ENCODE measurements at places on chromosomes 1 and 21. TPM values are rescaled to one million over a fixed set of nuclear protein-coding genes. Genes with fewer than 3 reads are reported as not detected.

Gene IGSF5
- not detected for total RNA-seq

Gene BCAN
- total RNA-seq, result 10.3 TPM

Gene SLC44A3
- total RNA-seq, result 129 TPM

Gene NTMT2
- total RNA-seq, result not detected

Gene S100A16
- total RNA-seq, result 1.1 TPM

Gene PADI4
- not detected for total RNA-seq

Gene ANGPTL7
- total RNA-seq, result not detected

Gene PPM1J
- 0.69 TPM for total RNA-seq

Gene SLC1A7
- total RNA-seq, result not detected

Gene RWDD3
- total RNA-seq, result 17.5 TPM

Gene FLG2
- not detected for total RNA-seq

Gene RGS8
- total RNA-seq, result 3.5 TPM

Gene NBPF4
- total RNA-seq, result not detected

Gene COL8A2
- total RNA-seq, result not detected

Gene ANKRD45
- total RNA-seq, result 4.7 TPM

Gene PLEKHA6
- 72.7 TPM for total RNA-seq

Gene RSPH1
- total RNA-seq, result 0.42 TPM

Gene NEGR1
- 0.51 TPM for total RNA-seq

Gene SEC16B
- total RNA-seq, result 0.93 TPM

Gene SV2A
- total RNA-seq, result 34.9 TPM

Gene PIP5K1A
- total RNA-seq, result 79.4 TPM

Gene MYBPH
- not detected for total RNA-seq

Gene TMEM240
- total RNA-seq, result 24.4 TPM

Gene CRP
- total RNA-seq, result not detected

Gene OR14K1
- total RNA-seq, result not detected

Gene LCE2C
- not detected for total RNA-seq

Gene ETNK2
- 5.0 TPM for total RNA-seq

Gene SRSF10
- 158 TPM for total RNA-seq

Gene CACNA1S
- 0.07 TPM for total RNA-seq

Gene C1orf94
- total RNA-seq, result not detected

Gene GUCA2B
- total RNA-seq, result not detected

Gene CHRNB2
- total RNA-seq, result 44.9 TPM

Gene CYYR1
- total RNA-seq, result 40.7 TPM

Gene KANK4
- total RNA-seq, result not detected

Gene A3GALT2
- total RNA-seq, result 0.71 TPM

Gene NUAK2
- 8.0 TPM for total RNA-seq

Gene IVL
- total RNA-seq, result not detected

Gene PTPN22
- total RNA-seq, result not detected

Gene LIPI
- not detected for total RNA-seq

Gene KRTAP7-1
- total RNA-seq, result not detected

Gene CFAP141
- not detected for total RNA-seq

Gene ODR4
- 20.6 TPM for total RNA-seq

Gene HLX
- 0.56 TPM for total RNA-seq

Gene PADI3
- total RNA-seq, result not detected

Gene TTLL7
- total RNA-seq, result 123 TPM

Gene TCHH
- total RNA-seq, result 0.49 TPM

Gene ST6GALNAC5
- 141 TPM for total RNA-seq

Gene HOOK1
- 2.1 TPM for total RNA-seq

Gene RNU1-1
- total RNA-seq, result 3,598 TPM

Gene ECM1
- 2.8 TPM for total RNA-seq

Gene RBP7
- total RNA-seq, result not detected

Gene SPRR2A
- total RNA-seq, result not detected

Gene RIMS3
- total RNA-seq, result 126 TPM

Gene PRELP
- not detected for total RNA-seq

Gene AURKAIP1
- 130 TPM for total RNA-seq

Gene FCGR3B
- total RNA-seq, result not detected
